ENCODE measurements at places on chromosomes 13 and 19.

DNA sequence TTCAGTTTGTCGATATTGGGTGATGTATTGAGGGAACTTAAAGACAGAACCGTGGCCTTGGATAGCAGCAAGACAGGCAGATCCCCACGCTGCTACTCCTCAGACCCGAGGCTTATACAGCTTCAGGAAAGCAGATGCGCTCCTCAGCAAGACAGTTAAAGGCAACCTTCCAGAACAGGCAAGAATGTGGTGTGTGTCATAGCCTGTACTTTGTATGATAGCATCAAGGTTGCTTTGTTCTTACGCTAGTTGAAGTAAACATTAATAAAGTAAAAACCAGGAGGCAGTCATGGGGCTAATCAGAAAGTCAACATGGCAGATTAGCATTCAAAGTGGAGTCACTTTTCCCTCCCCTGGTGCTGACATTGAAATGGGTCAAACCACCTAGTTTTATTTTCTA is 473.2 kb downstream of the DCT start:
- DNase-seq: no peak

DNA sequence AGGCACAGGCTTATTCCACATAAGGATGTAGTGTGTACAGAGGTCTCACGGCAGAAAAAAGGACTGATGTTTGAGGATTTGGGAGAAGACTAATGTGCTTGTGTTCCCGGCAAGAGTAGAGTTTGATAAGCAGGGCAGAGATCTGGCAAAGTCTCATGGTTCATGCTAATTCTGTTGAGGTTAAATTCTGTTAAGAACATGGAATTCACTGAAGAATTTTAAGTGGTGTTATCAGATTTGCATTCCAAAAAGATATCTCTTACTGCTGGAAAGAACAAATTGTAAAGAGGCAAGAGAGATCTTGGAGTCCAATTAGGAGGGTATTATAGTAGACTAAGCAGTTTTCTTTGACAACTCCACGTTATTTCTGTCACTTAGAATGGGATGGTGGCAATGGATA is 348.3 kb downstream of the TDRD3 start:
- no peak for DNase-seq

- DNase-seq: no peak
These were observed 9.0 kb upstream of the NMRK2 start for GRCh38 chr19:3923912-3924311.

- no peak for DNase-seq
These were observed 77.6 kb upstream of the IPO5 start for GRCh38 chr13:97875911-97876310.

DNA sequence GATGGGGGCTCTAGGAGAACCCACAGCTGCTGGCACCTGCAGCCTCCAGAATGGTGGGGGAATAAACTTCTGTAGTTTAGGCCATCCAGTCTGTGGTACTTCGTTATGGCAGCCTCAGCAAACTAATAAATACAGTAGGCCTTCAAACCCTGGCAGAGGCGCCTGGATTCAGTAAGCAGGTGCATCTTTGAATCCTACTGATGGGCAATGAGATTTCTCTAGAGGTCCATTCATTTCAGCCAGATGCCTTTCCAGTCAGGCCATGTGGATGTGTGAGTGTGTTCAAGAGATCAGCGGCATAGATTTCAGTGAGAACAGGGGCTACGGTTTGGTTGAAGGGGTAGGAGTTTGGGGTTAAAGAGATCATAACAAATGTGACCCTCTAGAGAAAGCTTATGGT is 183.5 kb upstream of the RNF113B start:
- no peak for DNase-seq

- DNase-seq: no peak
These were observed 160.2 kb downstream of the SLC7A1 start for GRCh38 chr13:29435125-29435911.

GRCh38 chr13:45073809-45074208 is 46.5 kb upstream of the GTF2F2 start:
- DNase-seq: no peak

GRCh38 chr19:49333811-49334288 is 1.4 kb upstream of the CD37 start:
- peak; percentile 42 for DNase-seq

DNA sequence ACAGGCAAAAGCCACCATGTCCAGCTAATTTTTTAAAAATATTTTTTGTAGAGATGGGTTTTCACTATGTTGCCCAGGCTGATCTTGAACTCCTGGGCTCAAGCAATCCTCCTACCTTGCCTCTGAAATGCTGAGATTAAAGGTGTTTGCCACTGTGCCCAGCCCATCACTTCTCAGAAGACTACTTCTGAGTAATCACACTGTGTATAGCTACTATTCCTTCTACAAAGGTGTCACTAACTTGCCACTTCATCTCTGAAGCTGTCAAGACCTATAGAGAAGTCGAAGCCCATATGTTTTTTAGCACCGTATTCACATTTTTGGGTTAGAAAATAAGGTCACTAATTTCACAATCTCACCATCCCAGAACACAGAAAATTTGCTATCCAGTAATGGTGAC is 36.0 kb upstream of the FNDC3A start:
- DNase-seq: no peak

DNA sequence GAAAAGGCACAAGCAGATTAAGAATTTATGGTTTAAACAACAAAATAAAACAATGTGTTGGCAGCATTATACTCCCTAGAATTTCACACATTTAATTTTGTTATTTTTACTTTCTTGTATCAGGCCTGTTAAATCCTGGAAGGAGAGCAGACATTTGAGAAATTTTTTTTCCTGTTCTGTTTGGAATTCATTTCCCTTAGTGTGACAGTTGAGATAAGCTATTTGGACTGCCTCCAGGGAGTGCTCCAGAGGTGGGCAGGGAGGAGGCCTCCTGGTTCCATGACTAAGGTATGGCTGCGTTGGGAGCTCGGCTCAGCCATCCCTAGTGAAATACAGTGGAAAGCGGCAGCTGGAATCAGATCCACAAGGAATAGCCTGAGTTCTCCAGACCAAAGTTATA is 185.7 kb downstream of the KCNRG start:
- DNase-seq: no peak

DNA sequence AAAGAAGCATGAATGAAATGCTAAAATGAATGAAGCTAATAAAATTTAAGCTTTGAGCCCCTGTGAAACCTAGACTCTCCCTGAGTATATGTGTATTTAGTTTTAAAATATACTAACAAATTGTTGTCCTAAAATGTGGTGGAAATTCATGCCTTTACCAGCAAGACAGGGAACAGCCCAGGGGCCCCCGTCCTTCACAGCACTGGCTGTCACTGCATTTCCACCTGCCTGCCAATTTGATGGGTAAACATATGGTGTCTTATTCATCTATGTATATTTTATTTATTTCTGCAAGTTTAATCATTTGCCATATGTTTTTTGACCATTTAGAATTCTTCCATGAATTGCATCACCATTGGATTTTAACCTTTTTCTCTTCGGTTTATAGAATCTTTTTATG is 463.7 kb upstream of the NBEA start:
- no peak for DNase-seq

DNA sequence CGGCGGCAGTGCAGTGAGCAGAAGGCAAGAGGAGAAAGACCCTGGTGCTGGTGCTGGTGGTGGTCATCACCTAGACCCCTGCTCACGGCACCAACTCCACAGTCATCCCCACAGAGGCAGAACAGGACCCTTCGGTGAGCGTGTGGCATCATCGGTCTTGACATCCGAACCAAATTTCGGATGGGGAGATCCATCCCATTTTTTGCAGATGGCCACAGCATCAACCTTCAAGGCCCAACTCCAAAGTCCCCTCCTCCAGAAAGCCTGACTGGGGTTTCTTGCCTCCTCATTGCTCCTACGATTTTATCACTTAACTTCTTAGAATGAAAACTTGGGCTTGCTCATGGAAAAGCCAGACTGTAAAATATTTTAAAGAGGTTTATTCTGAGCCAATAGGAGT is 8.7 kb upstream of the KLK12 start:
- no peak for DNase-seq

DNA sequence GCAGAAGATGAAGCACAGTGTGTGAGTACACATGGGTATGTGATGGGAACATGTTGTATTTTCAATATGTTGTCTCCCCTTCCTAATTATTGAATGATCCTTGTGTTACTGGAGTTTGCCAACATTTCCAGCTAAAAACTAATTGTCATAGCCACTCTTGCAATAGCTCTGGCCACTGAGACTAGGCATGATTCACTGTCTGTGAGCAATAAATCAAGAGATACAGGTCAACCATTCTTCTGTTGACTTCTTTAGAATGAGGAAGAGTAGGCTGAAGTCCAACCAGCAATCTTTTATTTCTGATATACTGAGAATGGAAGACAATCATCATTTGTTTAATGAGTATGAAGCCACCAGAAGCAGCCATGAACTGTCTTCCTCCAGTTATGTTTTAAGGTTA is 413.9 kb downstream of the SLITRK5 start:
- no peak for DNase-seq

DNA sequence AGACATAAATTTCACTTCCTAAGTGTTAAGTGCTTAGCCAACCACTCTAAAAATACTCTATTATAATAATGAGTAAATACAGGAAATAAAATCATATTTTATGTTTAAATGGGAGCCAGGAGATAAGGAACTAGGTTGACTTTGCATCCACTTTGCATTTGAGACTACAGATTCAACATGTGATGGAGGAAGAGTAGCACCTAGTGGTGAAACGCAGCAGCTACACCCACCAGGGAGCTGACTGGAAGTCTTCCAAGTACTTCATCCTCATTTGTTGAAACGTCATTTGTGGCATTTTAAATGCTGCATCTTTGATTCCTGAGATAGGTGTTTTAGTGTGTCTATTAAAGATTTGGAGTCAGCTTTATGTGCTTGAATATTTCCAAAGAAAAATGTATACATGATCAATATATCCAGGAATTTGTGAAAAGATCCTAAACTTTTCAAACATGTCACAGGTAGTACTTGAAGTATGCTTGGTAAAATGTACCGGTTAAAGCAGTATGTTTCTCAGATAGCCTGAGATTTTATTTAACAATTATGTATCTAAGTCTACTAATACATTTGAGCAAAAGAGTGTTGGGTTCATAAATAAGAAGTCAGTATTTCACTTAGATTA is 17.4 kb upstream of the KCTD12 start:
- DNase-seq: peak; percentile 71

GRCh38 chr13:102642475-102642874 is 45.7 kb downstream of the TPP2 start:
- DNase-seq: no peak

- DNase-seq: peak; percentile 89
These were observed 1.5 kb downstream of the ZIC5 start for GRCh38 chr13:99969919-99970650.

- DNase-seq: peak; percentile 46
These were observed 12.0 kb downstream of the NDUFA11 start for GRCh38 chr19:5891572-5891937.

GRCh38 chr13:48586591-48587103 is 53.8 kb upstream of the RCBTB2 start:
- DNase-seq: no peak

DNA sequence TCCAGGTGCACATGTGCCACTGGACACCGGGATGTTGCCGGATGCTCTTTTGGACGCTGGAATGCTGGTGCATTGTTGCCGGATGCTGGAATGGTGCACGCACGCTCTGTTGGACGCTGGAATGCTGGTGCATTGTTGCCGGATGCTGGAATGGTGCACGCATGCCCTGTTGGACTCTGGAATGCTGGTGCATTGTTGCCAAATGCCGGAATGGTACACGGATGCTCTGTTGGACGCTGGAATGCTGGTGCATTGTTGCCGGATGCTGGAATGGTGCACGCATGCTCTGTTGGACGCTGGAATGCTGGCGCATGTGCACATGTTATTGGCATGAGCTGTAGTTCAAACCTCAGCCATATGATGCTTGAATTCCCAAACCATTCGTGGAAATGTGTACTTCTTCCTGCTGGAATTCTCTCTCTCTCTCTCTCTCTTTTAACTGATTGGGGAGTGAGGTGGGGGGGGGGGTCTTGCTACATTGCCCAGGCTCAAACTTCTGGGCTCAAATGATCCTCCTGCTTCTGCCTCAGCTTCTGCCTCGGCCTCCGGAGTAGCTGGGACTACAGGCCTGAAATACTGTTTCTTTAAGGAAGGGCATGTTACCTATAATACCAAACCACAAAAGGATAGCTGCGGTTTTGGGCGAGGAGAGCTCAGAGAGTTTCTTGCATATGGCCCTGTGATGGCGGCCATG is 1.2 kb upstream of the MCF2L start:
- DNase-seq: no peak

- no peak for DNase-seq
These were observed 101.8 kb downstream of the SPRY2 start for GRCh38 chr13:80239116-80239515.

DNA sequence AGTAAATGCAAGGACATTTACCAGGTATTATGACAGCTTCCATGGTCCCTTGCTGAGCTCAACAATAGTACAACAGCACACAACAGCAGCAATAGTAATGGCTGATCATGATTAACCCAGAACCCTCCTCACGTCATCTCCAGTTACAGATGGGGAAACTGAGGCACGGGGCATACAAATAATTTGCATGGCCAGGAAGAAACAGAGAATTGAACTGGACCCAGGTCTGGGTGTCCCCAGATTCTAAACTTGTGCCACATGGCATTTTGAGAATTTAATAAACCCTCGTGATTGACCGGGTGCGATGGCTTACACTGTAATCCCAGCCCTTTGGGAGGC is 7.2 kb downstream of the MAST3 start:
- DNase-seq: no peak

DNA sequence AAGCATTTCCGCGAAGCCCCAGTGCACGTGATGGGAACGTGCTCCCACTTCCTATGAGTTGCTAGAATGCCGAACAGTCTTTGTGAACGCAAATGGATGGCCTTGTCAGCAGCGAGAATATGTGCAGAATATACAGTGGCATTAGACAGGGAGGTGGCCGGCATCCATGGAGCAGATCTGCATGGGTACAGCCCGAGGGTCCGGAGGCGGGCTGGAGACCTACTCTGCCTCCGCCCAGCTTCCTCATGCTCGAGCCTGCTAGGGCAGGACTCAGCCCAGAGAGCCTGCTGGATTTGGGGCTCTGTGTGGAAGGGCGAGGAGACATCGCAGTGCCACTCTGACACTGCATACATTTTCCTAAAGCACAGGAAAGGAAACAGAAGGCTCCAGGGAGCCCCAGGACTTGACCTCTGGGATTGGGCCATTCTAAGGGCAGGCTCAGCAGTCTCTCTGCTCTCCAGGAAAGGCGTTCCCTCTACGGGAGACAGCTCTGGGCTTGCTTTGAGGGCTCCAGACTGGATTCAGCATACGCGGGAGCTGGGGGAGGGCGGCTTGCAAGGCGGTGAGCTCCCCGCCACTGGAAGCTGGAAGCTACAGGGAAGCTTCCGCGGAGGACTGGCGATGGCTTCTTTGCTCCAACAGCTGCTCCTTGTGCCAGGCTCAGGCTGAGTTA is 55.9 kb upstream of the UQCRFS1 start:
- DNase-seq: no peak

All from ecto neural progenitor cell (in vitro differentiated cells).